Spinal cord (tissue), 10 donors: ENCODE measurements at places on chromosomes 6 and 20.

DNA sequence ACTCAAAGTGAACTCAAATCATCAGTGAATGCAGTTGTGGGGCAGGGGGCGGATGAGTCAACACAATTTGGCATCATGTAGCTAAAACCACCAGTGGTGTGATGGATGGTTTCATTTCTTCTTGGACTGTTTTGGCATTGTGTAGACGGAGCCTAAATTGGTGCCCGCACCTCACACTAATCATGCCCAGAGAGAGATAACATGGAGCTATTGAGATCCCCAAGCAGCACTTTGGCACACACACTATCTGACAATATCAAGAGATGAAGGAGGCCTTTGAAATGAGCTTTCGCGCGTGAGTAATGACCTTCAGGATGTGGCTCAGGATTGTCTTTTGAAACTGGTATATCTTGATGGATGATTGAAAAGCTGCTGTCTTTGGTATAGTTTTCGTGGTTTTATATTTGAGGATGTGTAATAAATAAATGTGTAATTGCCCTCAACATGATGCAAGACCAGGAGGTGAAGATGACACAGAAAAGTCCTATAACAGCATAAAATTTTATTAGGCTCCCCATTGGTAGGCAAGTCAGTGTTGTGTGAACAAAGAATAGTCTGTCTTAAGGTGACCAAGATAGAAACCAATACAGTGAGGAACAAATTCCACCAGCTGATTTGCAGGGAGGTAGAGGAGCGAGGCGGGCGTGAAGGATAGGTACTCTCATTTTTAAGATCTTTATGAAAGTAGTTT lies 174.2 kb downstream of the TSHZ2 start:
- no peak for DNase-seq

DNA sequence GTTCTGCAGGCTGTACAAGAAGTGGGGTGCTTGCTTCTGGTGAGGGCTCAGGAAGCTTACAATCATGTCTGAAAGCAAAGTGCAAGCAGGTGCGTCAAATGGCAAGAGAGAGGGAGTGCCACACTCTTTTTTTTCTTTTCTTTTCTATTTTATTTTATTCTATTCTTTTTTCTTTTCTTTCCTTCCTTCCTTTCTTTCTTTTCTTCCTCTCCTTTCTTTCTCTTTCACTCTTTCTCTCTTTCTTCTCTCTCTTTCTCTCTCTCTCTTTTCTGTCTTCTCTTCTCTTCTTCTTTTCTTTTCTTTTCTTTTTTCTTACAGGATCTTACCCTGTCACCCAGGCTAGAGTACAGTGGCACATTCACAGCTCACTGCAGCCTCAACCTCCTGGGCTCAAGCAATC lies 19.5 kb downstream of the ACOT13 start:
- no peak for DNase-seq

DNA sequence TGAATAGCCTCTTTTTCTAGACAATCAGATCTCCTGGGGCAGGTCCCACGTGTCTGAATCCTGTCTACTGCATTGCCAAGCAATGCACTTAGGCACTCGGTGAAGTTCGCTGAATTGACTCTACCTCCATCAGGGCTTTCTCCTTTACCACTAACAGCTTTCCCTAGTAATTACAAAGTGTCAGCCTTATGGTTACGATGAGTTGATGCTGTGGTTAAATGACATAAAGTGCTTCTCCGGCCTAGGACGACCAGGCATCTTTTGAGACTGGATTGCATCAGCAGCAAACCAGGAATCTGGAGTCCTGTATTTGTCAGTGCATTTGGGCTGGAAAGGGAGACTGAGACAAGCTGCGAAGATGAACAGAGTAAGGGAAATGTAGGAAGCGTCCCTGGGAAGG lies 21.5 kb downstream of the NOX3 start:
- DNase-seq, result no peak

GRCh38 chr20:54076259-54076658 lies 5.9 kb upstream of the BCAS1 start:
- no peak for DNase-seq
